Stimulated activated CD4-positive, alpha-beta T cell treated with anti-CD3 and anti-CD28 coated beads, TNF-alpha, amount 100 ng/mL, for 1 hour (primary cell): ENCODE measurements at places on chromosomes 16 and 17.

DNA sequence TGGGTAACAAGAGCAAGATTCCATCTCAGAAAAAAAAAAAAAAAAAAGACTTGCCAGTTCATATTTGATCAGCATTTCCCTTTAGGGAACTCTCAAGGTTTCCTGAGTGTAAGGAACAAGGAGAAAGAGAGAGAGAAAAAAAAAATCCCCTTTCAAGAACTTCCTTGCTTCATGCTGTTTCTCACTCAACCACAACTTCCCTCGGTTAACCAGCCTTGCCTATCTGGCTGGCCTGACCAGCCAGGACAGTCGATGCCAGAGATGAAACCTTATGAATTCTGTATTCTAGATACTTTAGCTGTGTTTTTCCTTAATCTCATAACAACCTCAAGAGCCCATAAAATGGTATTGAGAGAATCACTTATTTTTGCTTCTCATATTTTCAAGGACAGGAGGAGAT lies 2.6 kb upstream of the N4BP1 start:
- DNase-seq: no peak

DNA sequence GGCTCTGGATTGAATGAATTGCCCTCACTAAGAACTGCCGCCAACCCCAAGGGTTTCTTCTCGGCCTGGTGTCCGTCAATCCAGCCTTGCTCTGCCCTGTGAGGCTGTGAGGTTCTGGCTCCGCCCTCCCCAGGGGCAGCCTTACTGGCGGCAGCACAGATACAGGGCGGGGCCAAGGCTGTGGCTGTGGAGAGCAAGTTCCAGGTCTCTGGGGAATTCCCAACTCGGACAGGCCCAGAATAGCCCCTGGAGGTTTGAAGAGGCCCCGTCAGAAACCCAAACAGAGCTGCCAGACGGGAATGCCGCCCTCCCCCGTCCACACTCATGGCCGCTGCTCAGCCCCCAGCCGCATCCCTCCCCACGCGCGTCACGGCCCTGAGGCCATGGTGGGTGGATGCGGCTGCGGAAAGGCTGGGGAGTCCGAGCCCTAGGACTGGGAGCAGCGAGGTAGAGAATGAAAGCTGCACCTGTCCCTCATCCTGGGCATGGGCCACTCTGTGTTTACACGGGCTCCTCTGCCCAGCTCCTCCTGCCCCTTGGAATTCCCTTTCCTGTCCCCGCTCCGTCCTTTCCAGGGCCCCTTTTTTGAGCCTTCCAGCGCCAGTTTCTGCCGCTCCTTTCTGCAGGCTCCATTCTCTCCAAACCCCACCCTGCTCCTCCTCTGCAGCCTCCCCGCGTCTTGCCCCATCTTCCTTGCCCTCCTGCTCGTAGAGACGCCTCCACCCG lies 660 bp upstream of the PRRT2 start:
- DNase-seq: no peak

GRCh38 chr17:43611230-43611969 lies 50.3 kb downstream of the MEOX1 start:
- no peak for DNase-seq

DNA sequence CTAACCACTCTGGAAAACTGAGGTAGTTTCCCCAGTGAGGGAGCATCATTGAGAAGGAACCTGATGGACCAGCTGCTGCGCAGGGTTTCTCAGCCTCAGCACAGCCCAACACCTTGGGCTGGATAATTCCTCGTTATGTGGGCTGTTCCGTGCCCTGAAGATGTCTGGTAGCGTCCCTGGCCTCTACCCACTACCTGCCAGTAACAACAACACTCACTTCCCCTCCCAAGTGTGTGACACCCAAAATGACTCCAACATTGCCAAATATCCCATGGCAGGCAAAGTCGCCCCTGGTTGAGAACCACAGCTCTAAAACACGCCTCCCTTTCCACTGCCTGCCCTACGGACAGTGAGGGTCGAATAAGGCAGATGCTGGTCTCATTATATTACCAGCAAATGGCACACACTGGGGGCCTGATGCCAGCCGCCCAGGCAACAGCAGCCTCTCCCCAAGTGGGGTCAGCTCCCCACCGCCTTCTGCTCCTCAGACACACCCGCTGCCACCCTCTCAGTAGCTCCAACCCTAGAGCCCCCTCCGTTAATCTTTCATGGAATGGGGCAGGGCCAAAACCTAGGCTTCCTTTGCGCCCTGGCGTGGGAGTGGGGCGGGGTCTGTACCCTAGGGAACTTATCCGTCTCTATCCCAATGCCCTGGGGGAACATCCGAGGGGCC lies 1.0 kb downstream of the RHBDF2 start:
- no peak for DNase-seq

DNA sequence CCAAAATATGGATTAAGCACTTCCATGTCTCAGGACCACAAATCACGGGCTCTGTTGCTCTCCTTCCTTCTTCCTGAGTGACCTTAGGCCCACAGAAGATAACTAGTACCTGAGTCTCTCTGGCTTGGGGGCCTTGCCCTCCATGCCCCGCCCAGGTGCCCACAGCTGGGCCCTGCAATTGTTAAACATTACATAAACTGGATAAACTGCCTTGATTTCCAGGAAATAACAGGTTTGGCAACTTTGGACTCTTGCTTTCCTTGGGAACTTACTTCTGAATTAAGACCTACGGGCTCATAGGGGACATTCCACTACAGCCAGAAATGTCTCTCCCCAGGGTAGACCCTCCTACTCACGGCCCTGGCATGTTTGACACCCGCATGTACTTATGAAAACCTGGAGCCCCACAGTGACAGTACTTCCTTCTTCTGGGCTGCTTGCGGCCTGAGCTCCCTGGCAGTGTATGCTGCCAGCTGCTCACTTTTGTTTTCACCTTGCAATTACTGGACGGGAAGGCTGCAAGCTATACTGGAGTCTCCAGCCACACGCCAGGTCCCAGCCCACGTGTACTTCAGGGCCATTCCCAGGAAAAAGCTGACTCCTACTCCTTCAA lies 2.3 kb upstream of the UBALD2 start:
- DNase-seq: no peak

- DNase-seq: no peak
Observed at GRCh38 chr16:9351841-9352434, 260.5 kb downstream of the HAPSTR1 start.

GRCh38 chr17:77889866-77890760 lies 68.4 kb upstream of the TNRC6C start:
- DNase-seq: no peak

DNA sequence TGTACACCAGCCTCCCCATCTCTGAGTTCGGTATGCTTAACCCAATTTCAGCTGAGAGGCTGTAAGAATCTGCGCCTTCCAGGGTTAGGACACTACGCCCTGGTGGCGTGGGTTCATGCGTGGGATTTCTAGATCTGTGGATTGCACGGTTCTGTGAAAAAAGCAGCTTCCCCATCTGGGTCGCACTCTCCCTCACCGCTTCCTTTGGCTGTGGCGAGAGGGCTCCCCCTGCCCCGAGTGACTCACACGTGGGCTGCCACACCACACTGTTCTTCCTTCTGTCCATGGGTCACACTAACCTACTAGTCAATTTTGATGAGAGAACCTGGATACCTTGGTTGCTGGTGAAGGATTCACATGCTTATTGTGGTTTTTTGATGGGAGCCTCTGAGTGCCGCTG lies 256.0 kb upstream of the MAF start:
- DNase-seq: no peak

DNA sequence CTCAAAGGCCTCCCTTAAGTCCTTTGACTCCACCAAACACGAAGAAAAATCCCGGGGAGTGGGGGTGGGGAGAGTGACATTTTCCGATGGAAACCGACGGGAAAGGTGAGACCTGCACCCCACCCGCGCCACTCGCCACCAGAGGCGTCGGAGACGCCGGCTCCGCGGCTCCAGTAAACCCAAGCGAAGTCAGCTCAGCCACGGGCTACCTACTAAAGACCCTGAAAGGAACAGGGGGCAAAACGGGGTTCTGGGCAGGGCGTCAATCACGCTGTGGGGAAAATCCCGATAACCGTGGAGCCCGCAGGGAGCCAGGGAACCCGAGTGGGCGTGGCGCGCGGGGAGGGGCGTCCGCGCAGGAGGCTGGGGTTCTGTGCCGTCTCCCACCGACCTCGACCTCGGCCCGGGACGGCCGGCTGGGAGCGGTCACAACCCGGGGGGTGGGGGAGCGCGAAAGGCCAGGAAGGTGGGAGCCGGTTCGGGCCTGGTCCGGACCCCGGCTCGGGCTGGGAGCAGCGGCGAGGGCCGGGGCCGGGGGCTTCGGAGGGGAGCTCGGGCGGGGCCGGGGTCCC lies 565 bp downstream of the WDR45B start:
- DNase-seq: peak; percentile 22

DNA sequence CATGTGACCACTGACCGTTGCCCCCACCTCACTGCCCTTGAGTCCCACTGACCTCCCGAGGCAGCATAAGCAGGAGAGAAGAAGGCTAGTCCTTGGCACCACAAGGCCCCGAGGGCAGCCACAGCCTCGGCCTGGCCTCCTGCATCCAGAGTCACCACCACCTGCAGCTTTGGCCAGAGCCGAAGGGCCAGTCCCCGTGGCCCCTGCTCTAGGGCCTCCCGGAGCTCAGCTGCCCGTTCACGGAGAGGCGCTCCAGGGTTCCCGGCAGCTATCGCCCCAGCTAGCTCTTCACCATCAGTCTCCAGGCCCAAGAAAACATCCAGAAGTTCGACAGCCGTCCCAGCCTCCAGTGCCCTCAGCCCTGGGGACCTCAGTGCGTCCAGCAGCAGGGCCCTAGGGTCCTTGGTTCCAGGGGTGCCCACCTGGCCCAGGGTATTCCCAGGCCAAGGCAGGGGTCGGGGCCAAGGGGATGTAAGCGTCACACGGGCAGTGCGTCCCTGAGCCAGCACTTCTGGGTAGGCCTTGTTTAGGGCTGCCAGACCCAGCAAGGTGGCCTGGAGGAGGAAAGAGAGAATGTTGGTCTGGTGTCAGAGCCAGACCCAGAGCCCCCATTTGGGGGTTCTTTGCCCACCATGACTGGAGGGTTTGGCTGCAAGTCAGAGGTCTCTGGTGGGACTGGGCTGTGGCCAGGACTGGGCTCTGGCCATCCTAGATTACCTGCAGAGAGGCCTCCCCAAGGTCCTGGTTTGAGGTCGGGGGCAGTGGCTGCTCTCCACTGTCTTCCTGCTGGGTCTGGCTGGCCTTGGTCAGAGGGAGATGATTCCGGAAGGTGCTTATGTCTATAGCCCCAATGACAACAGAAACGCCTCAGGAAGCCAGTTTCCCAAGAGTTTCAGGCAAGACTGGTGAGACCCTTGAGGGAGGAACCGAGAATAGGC lies 1.8 kb downstream of the GHDC start:
- DNase-seq: no peak

DNA sequence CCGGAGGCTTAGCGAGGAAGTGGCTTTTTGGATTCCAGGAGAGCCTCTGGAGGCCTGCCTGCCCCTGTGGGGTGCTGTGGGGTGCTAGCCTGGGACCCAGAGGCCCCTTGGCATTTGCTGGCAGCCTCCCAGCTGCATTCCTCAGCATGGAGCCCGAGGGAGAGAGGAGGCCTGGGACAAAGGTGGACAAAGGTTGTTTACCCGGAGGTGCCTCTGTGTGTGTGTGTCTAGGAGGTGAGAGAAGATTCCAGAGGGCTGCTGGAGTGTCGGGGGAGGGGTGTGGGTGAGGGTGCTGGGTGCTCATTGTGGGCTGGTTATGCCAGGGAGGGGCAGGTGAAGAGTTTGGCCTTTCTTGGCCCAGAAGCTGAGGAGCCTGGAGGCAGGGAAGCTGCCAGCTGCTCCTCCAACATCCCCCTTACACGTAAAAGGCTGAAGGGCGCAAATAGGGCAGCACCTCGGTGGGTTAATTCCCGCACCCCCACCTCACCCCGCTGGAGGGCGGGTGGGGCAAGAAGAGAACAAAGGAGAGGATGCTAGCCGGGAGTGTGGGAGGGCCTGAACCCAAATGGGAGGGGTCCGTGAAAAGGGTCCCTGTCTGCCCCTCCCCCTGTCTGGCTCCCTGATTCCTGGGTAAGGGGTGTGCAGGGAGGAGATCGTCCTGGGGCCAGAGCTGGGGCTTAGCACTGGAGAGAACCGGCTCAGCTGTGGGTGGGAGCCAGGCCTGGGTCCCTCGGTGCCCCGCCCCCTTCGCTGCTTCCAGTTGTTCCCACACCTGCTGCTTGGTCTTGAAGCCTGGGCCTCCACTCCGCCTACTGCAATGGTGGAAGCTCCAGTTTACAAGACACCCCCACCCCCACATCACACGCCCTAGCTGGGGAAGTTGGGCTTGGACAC lies 9.9 kb downstream of the HEXIM2 start:
- no peak for DNase-seq

DNA sequence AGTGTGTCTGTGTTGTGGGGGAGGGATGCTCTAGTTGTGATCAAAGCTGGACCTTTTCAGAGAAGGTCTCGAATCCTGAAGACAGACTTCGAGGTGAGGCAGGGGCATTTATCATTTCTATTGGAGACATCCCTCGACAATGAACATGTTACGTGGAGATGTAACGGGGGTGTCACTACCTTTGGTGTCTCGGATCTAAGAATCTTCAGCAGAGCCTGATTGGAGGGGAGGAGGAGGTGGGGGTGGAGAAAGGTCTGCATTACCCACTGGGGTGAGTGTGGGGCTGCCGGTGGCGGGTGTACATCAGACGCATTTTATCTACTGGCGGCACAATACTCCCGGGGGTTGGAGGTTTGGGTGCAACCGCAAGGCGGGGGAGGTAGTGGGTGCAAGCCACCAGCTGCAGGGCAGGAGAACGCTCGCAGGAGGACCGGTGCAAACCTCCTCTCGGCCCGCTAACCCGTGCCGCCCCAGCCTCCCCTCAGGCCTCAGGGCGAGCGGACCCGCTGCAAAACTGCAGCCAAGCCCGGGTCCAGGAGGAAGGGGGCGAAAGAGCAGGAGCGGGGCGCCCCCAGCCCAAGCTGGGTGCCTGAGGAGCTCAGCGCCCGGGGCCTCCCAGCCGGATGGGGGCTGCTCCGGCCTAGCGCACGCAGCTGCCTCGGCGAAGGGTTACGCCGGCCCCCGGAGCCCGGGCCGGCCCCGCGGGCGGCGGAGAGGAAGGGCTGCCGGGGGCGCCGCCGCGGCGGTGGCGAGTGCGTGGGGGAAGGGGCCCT lies 735 bp downstream of the ZNF652 start:
- DNase-seq: peak; percentile 68

DNA sequence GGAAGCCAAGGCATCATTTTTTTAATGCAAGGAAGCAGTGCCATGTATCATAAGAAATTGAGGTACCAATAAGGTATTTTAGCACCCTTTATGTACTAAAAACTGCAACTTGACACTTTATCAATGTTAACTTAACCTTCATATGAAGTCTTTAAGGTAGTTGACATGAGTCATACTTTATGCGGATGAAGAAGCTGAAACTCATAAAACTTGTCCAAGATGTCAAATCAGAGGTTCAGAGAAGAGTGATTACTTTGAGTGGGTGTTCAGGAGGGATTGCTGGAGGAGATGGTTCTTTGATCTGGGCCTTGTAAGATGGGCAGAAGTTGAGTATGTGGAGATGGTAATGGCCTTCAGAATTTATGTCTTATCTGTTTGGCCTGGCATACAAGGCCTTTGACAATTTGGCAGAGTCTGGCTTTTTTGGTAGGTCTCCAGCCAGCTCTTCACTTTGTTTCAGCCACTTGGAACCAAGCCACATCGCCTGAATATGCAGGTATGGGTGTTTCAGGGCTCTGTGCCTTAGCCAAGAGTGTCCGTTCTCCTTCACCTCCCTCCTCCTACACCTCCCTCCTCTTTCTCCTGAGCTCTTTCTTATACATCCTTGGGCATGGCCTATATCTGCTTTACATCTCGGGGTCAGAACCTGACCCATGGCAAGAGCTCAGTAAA lies 23.7 kb downstream of the YPEL2 start:
- no peak for DNase-seq
